Endodermal cell (in vitro differentiated cells): ENCODE measurements at places on chromosomes 1 and 21.

GRCh38 chr1:95723346-95723745 lies 489.3 kb downstream of the RWDD3 start:
- no peak for DNase-seq

DNA sequence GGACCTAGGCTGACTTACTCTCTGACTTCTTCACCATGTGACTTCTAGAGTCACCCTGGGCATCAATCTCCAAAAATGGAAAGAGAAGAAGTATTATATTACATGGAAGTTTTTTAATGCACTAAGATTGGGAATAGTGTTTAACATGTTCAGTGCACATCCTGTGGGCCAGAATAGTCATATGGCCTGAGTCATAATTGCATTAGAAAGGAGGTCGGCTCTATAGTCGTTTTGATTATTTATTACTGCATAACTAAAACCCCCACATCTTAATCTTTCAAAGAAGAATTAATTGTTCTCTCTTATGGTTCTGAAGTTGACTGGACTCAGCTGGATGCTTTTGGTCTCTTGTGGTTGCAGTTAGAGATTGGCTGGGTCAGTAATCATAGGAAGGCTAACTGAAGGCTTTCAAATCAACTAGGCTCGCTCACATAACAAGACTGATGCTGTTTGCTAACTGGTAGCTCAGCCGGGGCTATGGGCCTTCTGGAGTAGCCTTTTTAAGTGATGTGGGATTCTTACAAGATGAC lies 810.6 kb upstream of the ADGRL4 start:
- DNase-seq, result no peak

DNA sequence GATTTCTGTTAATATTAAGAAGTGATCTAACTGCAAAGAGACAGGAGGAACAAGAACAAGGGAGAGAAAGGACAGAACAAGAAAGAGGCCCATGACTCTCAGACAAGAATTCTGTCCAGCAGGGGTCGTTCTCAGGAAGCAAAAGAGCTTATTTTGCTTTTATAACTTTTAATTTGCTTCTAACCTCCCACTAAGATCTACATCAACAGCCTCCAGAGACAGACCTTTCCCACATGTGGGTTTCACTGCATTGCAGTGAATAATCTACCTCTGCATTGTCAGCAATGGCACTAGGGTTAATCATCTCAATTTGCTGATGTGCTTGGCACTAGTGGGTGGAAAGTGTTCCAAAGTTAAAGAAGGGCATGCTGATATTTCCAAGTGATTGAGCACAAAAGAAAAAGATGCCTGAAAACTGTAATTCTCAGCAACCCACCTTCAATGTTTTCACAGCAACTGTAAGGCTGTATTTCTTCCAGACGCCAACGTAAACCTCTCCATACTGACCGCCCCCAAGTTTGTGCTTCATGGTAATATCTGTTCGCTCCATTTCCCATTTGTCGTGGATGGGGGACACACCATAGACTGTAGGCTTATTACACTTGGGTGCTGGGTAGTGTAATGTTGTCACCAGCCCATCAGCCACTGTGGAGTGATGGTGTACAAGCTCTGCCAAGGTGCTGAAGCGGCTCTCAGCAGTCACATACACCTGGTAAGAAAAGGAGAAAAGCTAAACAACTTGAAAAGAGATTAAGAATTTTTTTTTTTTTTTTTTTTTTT lies 39.5 kb downstream of the TOR3A start:
- peak; percentile 66 for DNase-seq

DNA sequence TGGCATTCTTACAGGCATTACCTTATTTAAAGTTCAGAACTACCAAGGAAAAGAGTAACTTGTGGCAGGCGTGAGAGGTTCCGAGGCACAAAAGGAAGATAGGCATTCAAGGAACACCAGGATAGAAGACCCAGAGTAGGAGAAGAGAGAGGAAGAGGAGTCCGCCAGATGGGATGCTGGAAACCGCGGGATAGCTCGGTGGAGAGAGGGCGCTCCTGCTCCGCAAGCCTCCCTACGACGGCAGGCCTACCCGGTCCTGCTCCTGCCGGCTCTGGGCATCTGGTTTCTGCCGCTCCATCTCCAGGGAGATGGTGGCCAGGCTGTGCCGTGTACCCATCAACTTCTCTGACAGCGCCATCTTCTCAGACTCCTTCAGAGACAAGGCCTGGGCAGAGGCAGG lies 5.4 kb upstream of the NBPF1 start:
- DNase-seq, result peak; percentile 94

DNA sequence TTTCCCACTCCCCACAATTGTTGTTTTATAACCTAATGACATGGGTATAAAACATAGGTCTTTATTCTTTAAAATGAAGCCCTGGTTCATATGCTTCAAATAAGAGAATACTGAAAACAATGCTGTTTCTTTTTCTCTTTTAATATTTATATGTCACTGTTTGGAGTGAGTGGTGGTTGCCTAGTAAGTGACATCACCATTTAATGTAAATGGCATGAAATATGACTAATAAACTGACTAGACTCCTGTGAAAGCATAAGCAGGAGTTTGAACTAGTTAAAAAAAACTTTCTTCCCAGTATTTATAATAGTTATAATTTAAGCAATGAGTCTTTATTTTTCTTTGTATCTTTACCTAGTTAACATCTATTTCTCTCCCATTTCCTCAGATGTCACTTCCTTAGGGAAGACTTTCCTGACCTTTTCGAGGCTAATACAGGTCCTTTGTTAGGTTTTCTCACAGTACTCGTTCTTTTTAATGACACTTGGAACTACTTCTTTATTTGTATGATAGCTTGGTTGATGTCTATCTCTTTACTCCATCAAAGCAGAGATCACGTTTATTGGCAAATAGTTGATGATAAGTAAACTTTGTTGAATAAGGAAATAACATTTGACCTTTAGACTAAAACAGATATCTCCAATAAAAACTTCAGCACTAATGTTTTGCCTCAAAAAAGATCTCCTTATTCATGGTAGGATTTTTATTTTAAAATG lies 105.4 kb upstream of the PDC start:
- no peak for DNase-seq

DNA sequence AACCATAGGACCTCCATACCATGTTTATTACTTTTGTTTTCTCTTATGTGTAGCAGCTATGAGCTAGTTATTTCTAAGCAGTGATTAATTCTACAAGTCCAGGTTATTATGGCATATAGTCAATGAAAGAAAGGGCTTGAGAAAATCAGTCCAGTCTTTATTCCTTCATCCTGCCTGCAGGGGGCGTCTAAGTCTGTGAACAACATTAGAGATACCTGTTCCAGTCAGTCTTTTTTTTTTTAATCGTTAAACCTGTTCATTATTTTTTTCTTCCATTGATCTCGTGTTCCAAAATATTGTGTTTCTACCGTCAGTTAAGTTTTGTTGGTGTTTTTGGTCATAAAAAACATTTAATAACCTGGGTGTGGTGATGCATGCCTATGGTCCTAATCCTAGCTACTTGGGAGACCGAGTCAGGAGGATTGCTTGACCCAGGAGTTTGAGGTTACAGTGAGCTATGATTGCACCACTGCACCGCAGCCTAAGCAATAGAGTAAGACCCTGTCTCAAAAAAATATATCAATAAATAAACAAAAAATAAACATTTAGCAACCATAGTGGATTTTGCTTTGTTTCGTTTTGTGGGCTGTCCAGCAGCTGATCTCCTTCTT lies 29.4 kb upstream of the CD2 start:
- peak; percentile 83 for DNase-seq

- no peak for DNase-seq
Observed at GRCh38 chr1:105416261-105416660, 1640.2 kb upstream of the PRMT6 start.

- no peak for DNase-seq
Observed at GRCh38 chr1:75707191-75707590, 17.3 kb upstream of the ACADM start.

DNA sequence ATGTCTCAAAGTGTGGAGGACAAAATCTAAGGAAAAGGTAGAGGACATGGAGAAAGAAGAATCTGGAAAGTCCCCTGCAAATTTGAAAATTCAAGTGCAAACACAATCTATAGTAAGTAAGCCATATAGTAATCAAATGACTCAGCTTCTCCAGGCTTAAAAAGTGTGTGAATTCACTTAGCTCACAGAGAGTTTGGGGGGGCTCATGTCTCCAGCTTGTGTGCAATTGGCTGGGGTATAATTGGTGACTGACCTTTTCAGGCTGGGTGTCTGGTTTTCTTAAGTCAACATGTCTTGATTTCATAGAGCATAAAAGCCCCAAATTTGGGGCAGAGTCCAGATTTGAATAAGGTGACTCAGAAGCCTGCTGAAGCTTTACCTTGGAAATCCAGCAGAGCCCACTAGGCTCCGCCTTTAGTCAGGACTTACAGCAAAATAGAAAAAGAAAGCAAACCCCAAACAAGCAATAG lies 8.6 kb downstream of the CLDN14 start:
- no peak for DNase-seq

GRCh38 chr1:155694167-155694566 lies 5.3 kb downstream of the DAP3 start:
- DNase-seq, result no peak

DNA sequence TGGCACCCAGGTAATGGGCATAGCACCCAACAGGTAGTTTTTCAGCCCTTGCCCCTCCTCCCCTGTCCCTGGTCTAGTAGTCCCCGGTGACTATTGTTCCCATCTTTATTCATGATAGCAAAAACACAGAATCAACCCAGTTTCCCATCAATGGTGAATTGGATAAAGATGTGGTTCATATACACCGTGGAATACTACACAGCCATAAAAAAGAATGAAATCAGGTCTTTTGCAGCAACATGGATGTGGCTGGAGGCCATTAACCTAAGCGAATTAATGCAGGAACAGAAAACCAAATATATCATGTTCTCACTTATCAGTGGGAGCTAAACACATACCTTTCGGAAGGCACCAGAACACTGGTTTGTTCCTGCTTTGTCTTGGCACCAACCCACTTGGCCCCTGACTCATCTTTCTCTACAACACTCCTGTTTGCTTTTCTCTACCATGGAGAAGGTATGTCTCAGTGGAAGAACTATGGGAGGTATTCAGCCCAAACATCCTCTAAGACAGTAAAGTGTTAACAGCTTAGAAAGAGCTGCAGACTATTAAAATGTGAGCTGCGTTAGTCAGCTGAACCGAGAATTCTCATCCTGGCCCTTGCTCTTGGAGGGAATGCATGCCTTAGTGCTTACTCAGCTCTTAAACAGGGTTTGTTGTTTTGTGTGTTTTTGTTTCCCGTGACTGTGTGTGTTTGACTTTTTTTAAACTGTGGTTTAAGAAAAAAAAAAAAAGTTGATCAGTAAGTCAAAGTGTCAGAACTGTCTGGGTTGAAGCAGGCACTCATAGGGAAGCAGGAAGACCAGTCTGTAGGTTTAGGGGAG lies 203.0 kb downstream of the TOMM20 start:
- peak; percentile 70 for DNase-seq

- peak; percentile 48 for DNase-seq
Observed at GRCh38 chr1:65505547-65506300, 85.3 kb downstream of the LEPR start.

DNA sequence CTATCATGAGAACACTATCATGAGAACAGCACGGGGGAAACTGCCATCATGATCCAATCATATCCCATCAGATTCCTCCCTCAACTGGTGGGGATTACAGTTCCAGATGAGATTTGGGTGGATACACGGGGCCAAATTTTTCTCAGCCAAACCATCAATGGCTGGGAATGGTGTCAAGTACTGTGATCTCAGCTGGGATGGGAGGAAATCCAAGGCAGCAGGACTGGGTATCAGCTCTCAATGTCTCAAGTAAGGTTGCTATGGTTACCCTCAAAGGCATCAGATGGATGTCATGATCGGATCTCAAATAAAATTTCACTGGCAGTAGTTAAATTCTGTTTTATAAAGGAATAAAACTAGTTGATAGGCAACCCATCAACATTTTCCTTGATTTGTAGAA lies 399.0 kb downstream of the KCNT2 start:
- DNase-seq, result no peak

DNA sequence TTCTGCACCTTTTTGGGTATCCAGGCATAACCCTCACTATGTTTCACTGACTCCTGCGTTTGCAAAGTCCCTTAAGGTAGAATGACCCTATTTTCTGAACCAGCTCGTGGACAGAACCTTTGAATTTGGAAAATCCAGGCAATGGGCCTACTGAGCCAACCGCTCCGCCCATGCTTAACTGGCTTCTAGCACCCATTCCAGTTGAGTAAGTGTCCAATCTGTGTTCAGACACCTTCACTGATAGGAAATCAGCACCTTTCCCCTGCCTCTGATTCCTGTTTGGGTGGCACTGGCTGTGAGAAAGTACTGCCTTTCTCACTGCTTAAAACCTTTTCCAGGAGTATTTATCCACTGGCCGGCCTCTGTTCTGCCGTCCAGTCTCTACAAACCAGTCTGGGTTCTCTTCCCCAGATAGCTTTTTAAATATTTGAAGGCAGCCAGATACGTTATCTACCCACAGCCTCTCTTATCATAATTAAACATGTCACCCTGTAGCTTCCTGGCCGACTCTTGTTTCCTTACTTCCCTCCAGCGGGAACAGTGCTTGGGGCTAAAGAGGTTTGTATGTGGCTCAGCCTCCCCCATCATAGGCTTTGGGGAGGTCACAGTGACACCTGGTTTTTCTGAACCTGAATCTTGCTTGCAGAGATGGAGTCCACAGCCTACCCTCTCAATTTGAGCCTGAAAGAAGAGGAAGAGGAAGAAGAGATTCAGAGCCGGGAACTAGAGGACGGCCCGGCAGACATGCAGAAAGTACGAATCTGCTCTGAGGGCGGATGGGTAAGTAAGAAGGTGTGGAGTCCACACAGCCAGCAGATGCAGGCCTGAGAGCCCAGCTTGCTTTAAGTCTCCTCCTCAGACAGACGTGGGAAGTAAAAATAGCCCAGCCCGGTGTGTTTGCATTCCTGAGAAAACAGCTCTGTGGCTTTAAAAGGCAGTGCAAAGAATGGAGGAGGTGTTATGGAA lies 1.3 kb downstream of the POGK start:
- DNase-seq, result peak; percentile 58

DNA sequence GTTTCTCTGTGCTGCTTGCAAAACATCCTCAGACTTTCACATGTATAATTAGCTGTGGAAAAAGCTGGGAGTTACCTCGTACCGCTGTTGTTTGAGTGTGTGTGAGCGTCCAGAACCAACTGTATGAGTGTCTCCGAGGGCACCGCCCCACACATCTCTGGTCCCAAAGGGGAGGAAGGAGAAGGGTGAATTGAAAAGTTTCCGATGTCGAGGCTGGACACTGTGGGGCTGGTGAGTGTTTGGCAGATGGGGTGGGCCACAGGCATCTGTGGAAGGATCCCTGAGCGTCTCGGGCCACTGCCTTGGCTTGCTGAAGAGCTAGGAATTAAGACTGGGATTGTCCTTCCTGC lies 1.2 kb downstream of the ATP2B4 start:
- no peak for DNase-seq

DNA sequence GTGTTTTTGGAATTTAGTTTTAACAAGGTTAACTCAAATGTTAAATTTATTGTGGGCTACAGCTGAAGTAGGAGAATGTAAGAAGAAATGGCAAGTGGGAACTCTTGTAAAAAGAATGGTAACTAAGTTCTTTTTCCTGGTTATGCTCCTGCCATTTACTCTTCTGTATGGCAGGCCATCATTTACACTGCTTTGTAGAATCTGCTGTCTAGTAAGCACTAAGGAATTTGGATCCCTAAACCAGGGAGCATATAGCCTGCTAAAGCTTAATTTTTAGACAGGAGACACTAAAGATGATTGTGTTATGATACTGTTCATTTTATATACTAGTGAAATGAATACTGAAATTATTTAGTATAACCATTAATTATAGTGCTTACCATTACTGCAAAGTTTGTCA lies 85.3 kb downstream of the CAMTA1 start:
- DNase-seq, result no peak
